Activated CD4-positive, alpha-beta T cell treated with anti-CD3 and anti-CD28 coated beads, Interleukin-2, amount 10 ng/mL, durations not matched to agents 24 days and 14 days (primary cell): ENCODE measurements at places on chromosomes 11 and 22. TPM values are rescaled to one million over a fixed set of nuclear protein-coding genes. Genes with fewer than 3 reads are reported as not detected.

- DNase-seq, result no peak
- no peak overlapping the region for H3K4me3 ChIP-seq
- H3K27me3 ChIP-seq, result peaks cover 36% of the 10 kb centered on the region
Observed at GRCh38 chr11:130422251-130422995, 6.0 kb downstream of the ADAMTS8 start.

DNA sequence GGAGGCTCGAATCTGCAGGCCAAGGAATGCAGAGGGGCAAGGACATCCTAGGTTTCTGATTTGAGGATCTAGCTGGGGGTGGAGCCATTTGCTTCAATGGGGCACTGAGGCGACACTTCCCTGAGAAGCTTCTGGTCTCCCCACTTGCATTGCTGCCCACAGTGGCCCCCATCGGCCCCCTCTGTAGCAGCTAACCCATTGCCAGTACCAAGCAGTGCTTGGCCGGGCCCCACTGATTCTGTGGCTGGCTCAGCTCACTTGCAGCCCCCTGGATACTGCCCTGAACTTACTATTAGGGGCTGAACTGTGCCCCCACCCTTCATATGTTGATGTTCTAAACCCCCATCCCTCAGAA is 42.9 kb upstream of the SHISAL1 start:
- peaks cover 5% of the 10 kb centered on the region for H3K4me1 ChIP-seq
- peaks cover 11% of the 10 kb centered on the region for H3K27me3 ChIP-seq
- H3K36me3 ChIP-seq, result no peaks in the 10 kb centered on the region

GRCh38 chr11:14312736-14313438 is 46.1 kb downstream of the RRAS2 start:
- H3K36me3 ChIP-seq, result peaks cover 11% of the 10 kb centered on the region
- peak overlapping the region; percentile 60 for H3K27ac ChIP-seq
- peaks cover 35% of the 10 kb centered on the region for H3K4me1 ChIP-seq

GRCh38 chr22:30002861-30003486 is 77.3 kb upstream of the HORMAD2 start:
- H3K4me3 ChIP-seq, result no peak overlapping the region
- H3K27me3 ChIP-seq, result no peaks in the 10 kb centered on the region
- DNase-seq, result no peak

DNA sequence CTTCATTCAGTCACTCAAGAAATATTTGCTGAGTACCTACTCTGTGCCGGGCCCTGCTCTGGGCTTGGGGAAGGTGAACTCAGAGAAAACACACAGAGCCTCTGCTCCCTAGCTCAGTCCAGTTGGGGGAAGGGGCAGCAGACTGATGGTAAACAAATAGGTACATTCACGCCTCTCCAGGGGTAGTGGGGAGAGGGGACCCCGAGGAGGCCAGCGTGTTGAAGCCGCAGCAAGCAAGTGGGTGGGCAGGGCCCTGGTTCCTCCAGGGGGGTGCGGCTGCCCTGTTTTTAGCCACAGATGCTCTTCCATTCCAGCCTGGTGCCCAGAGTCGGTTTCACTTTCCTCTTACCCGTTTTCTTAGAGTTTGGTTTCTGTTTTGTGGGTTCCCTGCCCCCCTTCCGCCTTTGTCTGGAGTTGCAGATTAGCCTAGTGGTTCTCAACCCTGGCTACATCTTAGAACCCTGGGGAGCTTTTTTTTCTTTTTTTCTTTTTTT is 8.7 kb downstream of the DRAP1 start:
- H3K36me3 ChIP-seq, result peaks cover 5% of the 10 kb centered on the region
- H3K27me3 ChIP-seq, result no peaks in the 10 kb centered on the region
- peak overlapping the region; percentile 81 for H3K4me3 ChIP-seq
- peak; percentile 94 for DNase-seq

GRCh38 chr11:117795638-117796455 is 1.2 kb downstream of the DSCAML1 start:
- no peak overlapping the region for H3K27ac ChIP-seq
- peaks cover 3% of the 10 kb centered on the region for H3K4me1 ChIP-seq
- DNase-seq, result no peak

The HSPB2 gene
- total RNA-seq, result not detected in 2 replicates
